Kasumi-1 (cell line): ENCODE measurements at places on chromosomes 13 and 19.

DNA sequence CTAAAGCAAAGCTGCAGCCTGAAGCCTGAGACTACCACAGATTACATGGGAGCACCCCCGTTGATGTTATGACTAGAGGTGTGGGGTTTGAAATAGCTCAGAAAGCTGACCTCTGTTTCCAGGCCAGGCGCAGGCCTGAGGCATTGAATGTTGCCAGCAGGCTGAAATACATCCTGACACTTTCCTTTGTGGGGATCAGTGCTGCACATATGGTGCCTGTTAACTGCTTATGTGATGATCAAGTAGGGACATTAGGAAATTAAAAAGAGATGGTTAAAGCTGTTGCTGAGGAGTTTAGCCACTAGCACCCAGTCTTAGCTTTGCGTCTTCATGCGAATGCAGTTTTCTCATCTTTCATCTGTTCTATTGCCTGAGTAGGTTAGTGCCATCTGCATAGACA is 83.2 kb downstream of the CCNA1 start:
- DNase-seq, result no peak

GRCh38 chr13:103306163-103306562 is 239.9 kb upstream of the SLC10A2 start:
- DNase-seq, result no peak

DNA sequence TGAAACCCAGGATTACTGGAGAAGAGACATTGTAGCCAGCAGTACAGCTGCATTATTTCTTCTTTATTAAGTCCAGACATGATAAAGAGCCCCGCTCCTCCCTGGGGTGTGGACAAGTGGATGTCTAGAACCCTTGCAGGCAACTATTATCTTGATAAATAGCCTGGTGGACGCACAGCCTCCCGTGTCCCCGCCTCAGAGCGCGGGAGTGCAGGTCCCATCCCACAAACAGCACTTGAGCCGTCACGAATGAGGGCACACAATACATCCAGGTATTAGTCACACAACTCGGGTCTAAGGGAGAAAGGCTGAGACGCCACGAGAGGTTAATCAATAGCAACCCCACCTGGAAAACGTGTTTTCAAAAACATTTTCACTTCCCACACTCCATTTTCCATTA is 213.2 kb upstream of the SOX1 start:
- DNase-seq, result no peak

- no peak for DNase-seq
Observed at GRCh38 chr13:26961890-26962615, 201.5 kb upstream of the GPR12 start.
